ENCODE measurements at places on chromosomes 4 and X. TPM values are rescaled to one million over a fixed set of nuclear protein-coding genes. Genes with fewer than 3 reads are reported as not detected.

The MAGEA4 gene
- total RNA-seq, result not detected

GRCh38 chrX:12973561-12974304, 1.2 kb upstream of the TMSB4X start:
- peaks cover 21% of the 10 kb centered on the region for H3K4me1 ChIP-seq
- H3K27ac ChIP-seq, result peak overlapping the region; percentile 87
- DNase-seq, result no peak
- peak overlapping the region; percentile 63 for H3K4me3 ChIP-seq

The CHRDL1 gene
- total RNA-seq, result 0.89 TPM

The PABPC1L2A gene
- total RNA-seq, result not detected

The DGKK gene
- not detected for total RNA-seq

The SFRP2 gene
- total RNA-seq, result not detected

DNA sequence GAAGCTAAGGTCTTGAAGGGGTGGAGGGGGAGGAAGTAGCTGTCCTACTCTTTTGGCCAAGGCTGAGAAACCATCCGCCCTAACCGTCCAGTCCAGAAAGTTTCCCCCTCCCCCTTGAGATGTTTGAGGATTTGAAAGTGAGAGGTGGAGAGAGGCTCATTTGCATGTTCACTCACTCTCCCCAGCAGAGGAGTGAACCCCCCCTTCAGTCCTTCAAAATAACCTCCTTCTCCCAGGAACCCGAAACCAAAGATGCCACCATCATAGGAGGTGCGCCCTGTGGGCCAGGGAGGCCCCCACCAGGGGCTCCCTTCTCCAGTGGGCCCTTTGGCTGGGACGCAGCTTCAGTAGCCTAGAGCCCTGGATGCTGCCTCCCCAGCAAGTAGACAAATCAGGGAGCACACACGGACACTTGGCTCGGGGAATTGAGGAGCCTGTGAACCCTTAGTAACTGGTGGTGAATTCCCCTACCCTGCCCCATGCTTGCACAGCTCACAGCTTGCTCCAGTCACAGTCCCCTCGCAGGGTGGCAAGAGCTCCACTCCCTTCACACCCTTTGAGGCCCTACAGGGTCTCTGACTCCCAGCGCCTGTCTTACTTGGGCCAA, 25.6 kb downstream of the ELF4 start:
- DNase-seq, result no peak
- H3K36me3 ChIP-seq, result peaks cover 40% of the 10 kb centered on the region
- no peak overlapping the region for H3K27ac ChIP-seq
- no peak overlapping the region for H3K4me3 ChIP-seq

The UGT2B11 gene
- not detected for total RNA-seq

DNA sequence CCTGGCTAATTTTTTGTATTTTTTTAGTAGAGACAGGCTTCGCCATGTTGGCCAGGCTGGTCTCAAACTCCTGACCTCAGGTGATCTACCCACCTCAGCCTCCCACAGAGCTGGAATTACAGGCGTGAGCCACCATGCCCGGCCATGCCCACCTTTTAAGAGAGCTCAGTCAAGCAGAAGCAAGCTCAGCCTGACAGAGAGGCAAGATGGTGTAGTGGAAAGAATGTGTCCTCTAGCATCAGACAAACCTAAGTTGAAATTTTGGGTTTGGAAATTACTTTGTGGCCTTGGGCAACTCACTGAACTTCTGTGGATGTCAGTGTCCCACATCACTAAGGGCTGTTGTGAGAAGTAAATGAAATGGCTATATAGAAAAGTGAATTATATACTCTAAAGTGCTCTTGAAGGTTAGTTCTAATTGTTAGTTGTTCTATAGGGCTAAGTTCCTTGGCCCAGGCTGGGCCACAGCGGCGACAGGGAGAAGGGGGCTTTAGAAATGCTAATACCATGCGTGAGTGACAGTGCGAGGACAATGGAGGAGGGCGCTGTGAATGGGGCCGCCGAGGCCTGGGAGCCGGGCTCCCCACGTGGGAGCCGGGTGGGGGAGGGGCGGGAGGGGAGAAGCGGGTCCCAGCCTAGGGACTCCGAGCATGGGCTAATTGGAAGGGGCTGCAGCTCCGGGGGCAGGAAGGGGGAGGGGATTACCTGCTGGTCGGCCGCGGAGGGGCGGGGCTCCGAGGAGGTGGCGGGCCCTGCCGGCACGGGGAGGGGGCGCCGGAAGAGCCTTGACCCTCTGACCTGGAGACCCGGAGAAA, 15.6 kb downstream of the PJA1 start:
- H3K4me3 ChIP-seq, result no peak overlapping the region
- H3K27me3 ChIP-seq, result no peaks in the 10 kb centered on the region
- no peaks in the 10 kb centered on the region for H3K4me1 ChIP-seq
- no peak overlapping the region for H3K27ac ChIP-seq
- DNase-seq, result no peak
- no peaks in the 10 kb centered on the region for H3K36me3 ChIP-seq

DNA sequence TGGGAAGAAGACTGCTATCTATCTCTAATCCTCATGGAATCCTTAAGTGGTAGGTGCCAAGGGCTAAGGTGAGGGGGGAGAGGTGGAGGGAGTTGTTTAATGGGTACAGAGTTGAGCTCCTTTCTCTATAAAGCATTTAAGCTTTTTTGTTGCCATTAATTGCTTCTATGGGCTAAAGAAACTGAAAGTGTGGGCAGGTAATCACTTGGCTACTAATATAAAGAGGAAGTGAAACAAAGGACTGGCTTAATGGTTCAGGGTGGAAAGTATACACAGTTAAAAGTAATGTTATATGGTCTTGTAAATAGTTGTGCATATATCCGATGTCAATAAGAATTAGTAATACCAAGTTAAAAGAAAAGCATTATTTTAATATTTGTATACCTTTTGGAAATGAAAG, 83.9 kb downstream of the POLA1 start:
- no peak for DNase-seq
- H3K36me3 ChIP-seq, result no peaks in the 10 kb centered on the region
- no peaks in the 10 kb centered on the region for H3K4me1 ChIP-seq
- H3K4me3 ChIP-seq, result no peak overlapping the region
- H3K27ac ChIP-seq, result no peak overlapping the region
- H3K27me3 ChIP-seq, result no peaks in the 10 kb centered on the region

DNA sequence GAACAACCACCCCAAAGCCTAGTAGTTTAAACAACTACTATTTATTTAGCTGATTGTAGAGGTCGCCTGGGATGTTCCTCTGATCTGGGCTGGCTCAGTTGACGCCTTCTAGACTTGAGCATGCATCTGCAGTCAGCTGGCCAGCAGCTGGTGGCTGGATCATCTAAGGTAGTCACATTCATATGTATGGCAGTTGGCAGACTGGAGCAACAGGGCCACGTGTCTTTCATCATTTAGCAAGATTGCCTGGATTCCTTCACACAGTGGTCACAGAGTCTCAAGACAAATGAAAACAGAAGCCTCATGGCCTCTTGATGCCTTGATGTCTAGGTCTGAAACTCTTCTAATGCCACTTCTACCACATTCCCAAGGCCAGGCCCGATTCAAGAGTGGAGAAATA, 220.6 kb upstream of the S100G start:
- no peaks in the 10 kb centered on the region for H3K36me3 ChIP-seq
- no peak overlapping the region for H3K4me3 ChIP-seq
- no peak for DNase-seq
- no peaks in the 10 kb centered on the region for H3K4me1 ChIP-seq

DNA sequence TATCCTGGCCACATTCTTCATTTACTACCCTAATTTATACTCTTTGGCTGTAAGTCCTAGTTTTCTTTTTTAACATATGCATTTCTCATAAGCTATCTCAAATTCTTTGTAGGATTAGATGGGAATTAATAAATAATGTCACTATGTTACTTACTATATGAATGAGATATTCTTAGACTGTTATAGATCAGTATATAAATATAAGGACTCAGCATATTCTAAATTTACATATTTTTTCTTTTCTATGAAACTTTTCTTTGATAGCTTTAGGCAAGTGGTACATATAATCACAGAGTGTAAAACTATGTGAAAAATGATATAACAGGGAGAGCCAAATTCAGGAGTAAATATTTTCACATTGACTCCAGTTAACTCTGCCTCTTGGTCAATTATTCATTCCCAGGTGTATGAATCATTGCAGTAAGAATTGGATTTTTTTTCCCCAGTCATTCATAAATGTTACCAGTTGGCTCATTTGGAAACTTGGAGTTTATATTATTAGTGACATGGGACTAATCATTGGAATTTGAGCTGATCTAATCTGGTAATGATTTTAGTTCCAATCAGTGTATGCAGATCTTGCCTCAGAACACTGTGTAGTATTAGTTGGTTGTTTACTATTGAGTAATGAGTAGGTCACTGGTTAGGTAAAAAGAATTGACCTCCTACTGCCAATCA, 25.3 kb downstream of the FHIP1A start:
- no peak overlapping the region for H3K4me3 ChIP-seq
- peaks cover 14% of the 10 kb centered on the region for H3K4me1 ChIP-seq
- no peak for DNase-seq
- no peaks in the 10 kb centered on the region for H3K36me3 ChIP-seq

The ADH5 gene
- total RNA-seq, result 206 TPM

The IL15 gene
- total RNA-seq, result 6.4 TPM

DNA sequence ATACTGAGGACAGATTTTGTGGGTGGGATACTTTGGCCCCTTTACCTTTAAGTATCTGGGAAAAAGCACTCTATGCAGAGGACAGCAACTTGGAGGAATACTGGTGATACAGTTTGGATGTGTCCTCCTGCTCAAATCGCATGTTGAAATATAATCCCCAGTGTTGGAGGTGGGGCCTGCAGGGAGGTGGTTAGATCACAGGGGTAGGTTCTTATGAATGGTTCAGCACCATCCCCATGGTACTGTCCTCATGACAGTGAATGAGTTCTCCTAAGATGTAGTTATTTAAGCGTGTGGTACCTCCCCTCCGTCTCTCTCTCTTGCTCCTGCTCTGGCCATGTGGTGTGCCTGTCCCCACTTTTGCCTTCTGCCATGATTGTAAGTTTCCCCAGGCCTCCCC, 24.6 kb downstream of the GPAT3 start:
- no peaks in the 10 kb centered on the region for H3K36me3 ChIP-seq
- no peak overlapping the region for H3K27ac ChIP-seq
- H3K4me3 ChIP-seq, result no peak overlapping the region
- H3K27me3 ChIP-seq, result no peaks in the 10 kb centered on the region
- H3K4me1 ChIP-seq, result peaks cover 5% of the 10 kb centered on the region
- DNase-seq, result no peak

The F8A2 gene
- not detected for total RNA-seq

GRCh38 chrX:41259516-41259915, 74.4 kb upstream of the DDX3X start:
- no peak overlapping the region for H3K4me3 ChIP-seq
- H3K4me1 ChIP-seq, result no peaks in the 10 kb centered on the region
- no peaks in the 10 kb centered on the region for H3K27me3 ChIP-seq
- no peaks in the 10 kb centered on the region for H3K36me3 ChIP-seq
- no peak for DNase-seq

GRCh38 chr4:152815078-152815477, 35.3 kb downstream of the ARFIP1 start:
- H3K36me3 ChIP-seq, result no peaks in the 10 kb centered on the region
- no peaks in the 10 kb centered on the region for H3K27me3 ChIP-seq
- no peak overlapping the region for H3K4me3 ChIP-seq
- no peak overlapping the region for H3K27ac ChIP-seq

The MTCP1 gene
- total RNA-seq, result 2.0 TPM

- no peaks in the 10 kb centered on the region for H3K36me3 ChIP-seq
- DNase-seq, result no peak
- no peak overlapping the region for H3K4me3 ChIP-seq
- no peak overlapping the region for H3K27ac ChIP-seq
- no peaks in the 10 kb centered on the region for H3K4me1 ChIP-seq
These were observed 46.5 kb upstream of the RELL1 start for GRCh38 chr4:37732526-37733186.

The ZFP42 gene
- total RNA-seq, result not detected

DNA sequence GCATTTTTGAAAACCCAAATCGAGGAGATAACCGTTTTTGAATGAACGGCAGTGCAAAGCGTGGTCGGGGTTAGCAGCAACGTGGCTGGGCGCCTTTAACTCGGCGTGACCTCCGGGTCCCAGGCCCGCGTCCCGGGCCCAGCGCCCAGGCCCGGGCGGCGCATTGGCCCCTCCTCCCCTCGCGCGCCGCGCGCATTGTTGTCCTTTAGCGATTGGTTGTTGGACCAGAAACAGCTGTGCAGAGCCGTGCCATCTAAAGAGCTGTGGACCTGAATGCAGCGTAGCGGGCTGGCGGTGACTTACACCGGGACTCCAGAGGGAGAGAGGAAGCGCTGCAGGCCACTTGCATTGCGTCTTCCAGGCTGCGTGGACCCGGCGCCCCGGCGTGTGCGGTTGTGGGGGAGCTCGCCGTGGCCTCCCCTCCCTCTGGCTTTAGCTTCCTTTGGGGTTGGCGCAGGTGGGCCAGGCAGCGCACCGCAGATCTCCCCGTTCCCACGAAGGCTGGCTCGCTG, at the start of gene STOX2:
Gene STOX2 (plus strand): TSS at position 227 of the 512 bp plus-strand sequence. CDS start 1,484 bp downstream, outside the sequence.
- peaks cover 14% of the 10 kb centered on the region for H3K4me1 ChIP-seq
- H3K27ac ChIP-seq, result no peak within 1 kb of the TSS
- DNase-seq, result peak; percentile 4
- H3K4me3 ChIP-seq, result peak within 1 kb of the TSS; percentile 24
- H3K27me3 ChIP-seq, result peaks cover 55% of the 10 kb centered on the region
- H3K36me3 ChIP-seq, result no peaks in the 10 kb centered on the region

DNA sequence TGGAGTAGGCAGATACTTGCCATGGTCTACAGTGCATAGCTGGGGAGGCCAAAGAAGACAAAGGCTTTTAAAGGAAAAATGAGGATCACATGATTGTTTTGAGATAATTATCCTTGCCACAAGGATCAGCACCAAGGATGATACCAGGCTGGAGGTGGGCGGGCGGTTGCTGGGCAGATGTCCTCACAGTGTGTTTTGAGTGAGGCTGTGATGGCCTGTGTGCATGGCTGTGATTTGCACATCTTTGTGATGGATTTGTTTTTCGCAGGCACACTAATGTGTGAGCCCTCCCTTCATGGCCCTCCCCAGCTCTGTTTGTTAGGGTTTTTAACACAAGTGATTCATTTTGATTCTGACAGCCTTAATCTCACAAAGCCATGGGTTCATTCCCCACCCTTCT, 46.8 kb downstream of the RGS12 start:
- H3K4me3 ChIP-seq, result no peak overlapping the region
- H3K4me1 ChIP-seq, result peaks cover 25% of the 10 kb centered on the region
- no peak overlapping the region for H3K27ac ChIP-seq
- no peak for DNase-seq
- H3K36me3 ChIP-seq, result peaks cover 8% of the 10 kb centered on the region
- no peaks in the 10 kb centered on the region for H3K27me3 ChIP-seq

The FGF5 gene
- 2.5 TPM for total RNA-seq

The FAM53A gene
- total RNA-seq, result 0.39 TPM

Data from SJSA1 (cell line).